ACHN (cell line): ENCODE measurements at places on chromosomes 11 and 22.

- DNase-seq, result no peak
These were observed 19.0 kb upstream of the TTLL12 start for GRCh38 chr22:43205748-43206508.

- DNase-seq, result no peak
These were observed 10.1 kb downstream of the PATE2 start for GRCh38 chr11:125768336-125769046.

DNA sequence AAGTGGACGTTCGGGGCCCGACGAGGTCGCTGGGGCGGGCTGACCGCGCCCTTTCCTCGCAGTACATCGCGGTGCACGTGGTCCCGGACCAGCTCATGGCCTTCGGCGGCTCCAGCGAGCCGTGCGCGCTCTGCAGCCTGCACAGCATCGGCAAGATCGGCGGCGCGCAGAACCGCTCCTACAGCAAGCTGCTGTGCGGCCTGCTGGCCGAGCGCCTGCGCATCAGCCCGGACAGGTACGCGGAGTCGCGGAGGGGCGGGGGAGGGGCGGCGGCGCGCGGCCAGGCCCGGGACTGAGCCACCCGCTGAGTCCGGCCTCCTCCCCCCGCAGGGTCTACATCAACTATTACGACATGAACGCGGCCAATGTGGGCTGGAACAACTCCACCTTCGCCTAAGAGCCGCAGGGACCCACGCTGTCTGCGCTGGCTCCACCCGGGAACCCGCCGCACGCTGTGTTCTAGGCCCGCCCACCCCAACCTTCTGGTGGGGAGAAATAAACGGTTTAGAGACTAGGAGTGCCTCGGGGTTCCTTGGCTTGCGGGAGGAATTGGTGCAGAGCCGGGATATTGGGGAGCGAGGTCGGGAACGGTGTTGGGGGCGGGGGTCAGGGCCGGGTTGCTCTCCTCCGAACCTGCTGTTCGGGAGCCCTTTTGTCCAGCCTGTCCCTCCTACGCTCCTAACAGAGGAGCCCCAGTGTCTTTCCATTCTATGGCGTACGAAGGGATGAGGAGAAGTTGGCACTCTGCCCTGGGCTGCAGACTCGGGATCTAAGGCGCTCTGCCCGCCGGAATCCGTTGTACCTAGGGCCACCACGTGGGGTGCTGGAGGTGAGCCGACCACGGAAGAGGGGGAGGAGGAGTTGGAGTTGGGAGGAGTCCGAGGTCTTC, 771 bp downstream of the MIF start:
- peak; percentile 81 for DNase-seq

DNA sequence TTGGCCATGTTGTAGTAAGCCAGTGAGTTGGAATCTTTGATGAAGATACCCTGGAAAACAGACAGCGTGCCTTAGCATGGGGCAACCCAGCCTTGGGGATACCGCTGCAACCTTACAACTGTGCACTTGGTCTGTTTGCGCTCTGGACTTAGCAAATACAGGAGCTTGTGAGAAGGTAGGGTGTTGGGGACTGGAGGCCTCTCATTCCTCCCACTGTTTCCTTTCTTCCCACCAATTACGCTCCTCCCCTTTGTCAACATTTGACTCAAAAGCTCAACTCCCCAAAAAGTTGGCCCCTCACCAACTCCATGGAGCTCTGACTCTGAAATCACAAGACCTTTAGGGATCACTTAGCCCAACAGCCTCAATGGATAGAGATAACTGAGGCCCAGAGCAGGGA, 7.9 kb upstream of the TBC1D10A start:
- no peak for DNase-seq

DNA sequence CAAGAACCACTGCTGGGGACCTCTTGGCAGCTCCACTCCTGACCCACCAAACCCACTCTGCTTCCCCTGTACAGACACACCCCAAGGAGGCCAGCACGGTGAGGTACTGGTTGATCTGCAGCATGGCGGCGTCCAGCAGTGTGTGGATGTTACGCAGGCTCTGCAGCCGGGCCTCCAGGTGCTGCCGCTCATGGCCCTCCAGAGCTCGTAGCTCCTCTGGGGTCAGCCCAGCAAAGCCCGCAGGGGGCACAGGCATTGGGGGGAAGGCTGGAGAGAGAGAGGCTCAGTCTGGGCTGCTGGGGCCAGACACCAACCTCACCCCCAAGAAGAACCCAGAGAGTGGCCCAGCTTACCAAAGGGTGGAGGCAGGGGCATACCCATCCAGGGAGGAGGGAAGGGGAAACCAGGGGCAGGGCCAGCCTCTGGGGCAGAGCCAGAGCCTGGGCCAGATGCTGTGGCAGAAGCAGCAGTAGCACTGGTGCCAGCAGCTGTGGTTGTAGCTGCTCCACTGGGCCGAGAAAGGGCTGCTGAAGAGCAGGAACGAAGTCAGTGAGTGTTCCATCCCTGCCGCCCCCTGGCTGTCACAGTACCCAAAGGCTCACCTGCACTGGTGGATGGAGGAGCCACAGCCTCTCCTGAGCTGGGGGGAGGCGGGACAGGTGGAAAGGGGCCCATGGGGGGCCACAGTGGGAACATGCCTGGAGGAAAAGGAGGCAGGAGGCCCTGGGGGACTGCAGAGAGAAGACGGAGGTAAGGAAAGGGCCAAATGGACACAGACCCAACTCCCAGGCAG, 4.5 kb downstream of the SYVN1 start:
- DNase-seq, result no peak

- no peak for DNase-seq
These were observed 17.5 kb downstream of the PPP6R2 start for GRCh38 chr22:50360578-50360977.

DNA sequence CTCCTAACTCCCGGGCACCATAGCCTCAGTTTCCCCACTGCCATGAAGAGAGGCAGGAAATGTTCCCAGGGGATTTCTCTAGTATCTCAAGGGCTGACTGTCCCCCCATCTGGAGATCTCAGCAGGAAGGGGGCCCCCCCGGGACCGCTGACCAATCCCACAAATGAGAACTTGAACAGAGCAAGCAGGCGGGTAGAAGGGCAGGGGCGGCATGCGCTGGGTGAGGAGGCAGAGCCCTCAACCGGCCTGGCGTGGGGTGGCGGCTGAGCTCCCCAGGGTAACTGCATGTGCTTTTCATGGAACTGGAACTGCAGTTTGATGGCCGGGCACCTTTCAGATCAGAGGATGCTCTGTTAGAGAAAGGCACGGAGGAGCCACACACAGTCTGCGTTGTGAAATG, 144.5 kb downstream of the CTTN start:
- no peak for DNase-seq

GRCh38 chr22:11325767-11326166, 4202.2 kb upstream of the OR11H1 start:
- no peak for DNase-seq

- DNase-seq, result no peak
These were observed 28.7 kb downstream of the DRD4 start for GRCh38 chr11:665704-666281.

DNA sequence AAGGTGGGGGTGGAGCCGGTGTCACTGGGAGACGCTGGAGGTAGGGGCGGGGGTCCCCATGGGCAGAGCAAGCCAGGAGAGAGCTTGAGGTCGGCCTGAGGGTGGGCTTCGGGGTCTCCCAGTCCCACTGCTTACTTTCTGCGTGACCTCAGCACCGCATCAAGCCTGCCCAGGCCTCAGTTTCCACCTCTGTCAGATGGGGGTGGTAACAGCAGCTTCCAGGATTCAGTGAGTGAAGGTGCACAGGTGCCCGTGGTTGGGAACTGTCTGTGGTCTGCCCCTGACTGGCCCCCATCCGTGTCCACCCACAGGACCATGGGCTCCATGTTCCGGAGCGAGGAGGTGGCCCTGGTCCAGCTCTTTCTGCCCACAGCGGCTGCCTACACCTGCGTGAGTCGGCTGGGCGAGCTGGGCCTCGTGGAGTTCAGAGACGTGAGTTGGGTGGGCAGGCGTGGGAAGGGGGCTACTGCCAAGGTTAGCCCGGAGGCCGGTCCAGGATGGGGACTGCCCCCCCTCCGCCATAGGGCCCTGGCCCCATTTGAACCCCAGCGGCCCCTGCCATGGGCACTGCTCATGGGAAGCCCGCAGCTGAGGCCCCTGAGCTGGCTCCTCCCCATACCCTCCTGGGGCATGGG, 2.2 kb downstream of the TCIRG1 start:
- DNase-seq, result no peak

DNA sequence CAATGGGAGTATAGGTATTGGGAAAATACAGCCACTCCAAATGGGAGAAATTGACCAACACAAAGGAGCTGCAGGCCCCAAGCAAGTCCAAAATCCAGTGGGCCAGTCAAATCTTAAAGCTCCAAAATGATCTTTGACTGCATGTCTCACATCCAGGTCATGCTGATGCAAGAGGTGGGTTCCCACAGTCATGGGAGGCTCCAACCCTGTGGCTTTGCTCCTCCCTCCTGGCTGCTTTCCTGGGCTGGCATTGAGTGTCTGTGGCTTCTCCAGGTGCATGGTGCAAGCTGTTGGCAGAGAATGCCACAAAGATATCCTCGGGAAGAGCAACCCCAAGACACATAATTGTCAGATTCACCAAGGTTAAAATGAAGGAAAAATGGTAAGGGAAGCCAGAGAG, 80.8 kb downstream of the IGLL5 start:
- no peak for DNase-seq

DNA sequence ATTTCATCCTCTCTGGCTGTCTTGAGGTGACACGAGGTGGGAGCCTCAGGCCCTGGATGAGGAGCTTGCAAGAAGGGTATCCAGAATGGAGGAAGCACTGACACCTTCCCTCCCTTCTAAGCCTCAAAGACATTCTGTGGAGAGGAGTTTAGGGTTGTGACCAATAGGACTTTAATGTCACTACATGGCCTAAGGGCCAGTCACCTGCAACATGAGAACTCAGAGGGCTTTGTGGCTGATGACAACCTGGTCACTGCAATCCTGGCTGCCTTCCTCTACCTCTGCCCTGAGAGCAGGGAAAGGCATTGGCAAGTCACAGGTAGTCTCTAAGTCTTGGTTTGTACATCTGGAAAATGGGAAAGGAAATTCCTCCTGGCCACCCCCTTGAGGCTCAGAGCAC, 33.7 kb downstream of the PISD start:
- DNase-seq, result no peak

- no peak for DNase-seq
These were observed 937.8 kb upstream of the CHORDC1 start for GRCh38 chr11:91160661-91161060.
